ENCODE measurements at places on chromosomes 16 and 17.

- peak; percentile 51 for DNase-seq
Observed at GRCh38 chr17:33976831-33977230, 278.3 kb upstream of the CCL2 start.

GRCh38 chr16:14528306-14528705 is 101.8 kb downstream of the PARN start:
- no peak for DNase-seq

GRCh38 chr17:6212766-6213165 is 142.6 kb downstream of the WSCD1 start:
- peak; percentile 46 for DNase-seq

DNA sequence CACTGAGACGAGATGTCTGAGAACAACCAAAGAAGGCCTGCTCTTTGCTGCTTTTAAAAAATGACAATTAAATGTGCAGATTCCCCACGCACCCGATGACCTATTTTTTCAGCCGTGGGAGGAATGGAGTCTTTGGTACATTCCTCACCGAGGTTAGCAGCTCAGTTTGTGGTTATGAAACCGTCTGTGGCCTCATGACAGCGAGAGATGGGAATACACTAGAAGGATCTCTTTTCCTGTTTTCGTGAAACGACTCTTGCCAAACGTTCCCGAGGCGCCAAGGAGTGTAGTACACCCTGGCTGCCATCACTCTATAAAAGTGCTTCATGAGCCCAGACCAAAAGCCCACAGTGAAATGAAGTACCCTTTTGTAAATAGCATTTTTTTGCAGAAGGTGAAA is 87.8 kb downstream of the CRISPLD2 start:
- DNase-seq: no peak

DNA sequence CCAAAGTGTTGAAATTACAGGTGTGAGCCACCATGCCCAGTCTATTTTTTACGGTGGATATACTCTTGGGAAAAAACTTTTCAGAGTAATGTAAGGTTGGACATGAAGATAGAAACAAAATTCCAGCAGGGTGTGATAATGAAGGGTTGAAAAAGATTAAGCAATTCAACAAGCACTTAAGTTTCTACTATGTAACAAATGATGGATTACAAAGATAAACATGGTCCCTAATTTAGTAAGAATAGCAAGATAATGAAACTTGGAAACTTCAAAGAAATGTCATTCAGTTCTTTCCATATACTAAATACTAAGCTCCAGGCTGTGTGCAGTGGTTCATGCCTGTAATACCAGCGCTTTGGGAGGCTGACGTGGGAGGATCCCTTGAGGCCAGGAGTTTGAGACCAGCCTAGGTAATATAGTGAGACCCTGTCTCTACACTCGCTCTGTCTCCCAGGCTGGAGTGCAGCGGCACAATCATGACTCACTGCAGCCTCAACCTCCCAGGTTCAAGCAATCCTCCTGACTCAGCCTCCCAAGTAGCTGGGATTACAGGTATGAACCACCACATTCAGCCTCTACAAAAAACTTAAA is 31.0 kb downstream of the PSMD12 start:
- no peak for DNase-seq

DNA sequence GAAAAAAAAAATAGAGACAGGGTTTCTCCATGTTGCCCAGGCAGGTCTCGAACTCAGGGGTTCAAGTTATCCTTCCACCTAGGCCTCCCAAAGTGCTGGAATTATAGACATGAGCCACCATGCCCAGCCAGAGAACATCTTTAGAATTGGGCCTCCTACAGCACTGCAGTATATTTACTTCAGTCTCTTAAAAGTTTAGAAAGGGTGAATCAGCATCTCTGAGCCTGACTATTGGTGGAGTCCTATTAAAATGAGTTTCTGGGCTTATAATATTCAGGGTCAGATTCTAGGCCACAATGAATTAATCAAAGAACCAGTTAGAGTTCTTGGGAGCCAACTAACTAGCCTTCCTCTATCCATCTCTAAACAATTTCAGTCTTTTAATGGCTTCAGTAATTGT is 22.8 kb downstream of the TADA2A start:
- no peak for DNase-seq

DNA sequence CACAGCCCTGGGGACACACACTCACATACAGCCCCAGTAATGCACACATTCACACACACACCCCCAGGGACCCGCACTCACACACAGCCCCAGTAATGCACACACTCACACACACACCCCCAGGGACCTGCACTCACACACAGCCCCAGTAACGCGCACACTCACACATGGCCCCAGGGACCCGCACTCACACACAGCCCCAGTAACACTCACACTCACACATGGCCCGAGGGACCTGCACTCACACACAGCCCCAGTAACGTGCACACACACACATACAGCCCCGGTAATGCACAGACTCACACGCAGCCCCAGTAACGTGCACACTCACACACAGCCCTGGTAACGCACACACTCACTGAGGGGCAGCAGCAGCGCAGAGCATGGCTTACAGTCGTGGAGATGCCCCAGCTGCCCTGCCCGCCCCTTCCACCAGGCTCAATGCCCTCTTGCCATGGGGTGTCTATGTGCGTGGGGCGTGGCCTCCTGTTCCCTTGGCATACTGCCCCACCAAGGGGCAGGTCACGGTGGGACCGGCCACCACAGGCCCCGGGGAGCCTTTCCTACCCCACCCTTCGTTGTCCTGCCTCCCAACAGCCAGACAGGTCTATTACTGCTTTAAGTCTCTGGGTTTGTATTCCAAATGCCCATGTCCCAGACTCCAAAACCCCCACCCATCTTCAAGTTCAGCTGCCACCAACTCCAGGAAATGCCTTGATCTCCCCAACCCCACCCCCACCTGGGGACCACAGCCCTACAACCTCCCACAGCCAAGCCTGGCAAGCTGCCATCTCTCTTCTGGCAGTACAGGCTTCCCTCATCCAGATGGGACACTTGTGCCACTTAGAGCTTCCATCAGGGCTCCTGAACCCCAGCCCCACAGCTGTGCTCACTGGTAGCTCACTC is 2.7 kb downstream of the CCDC102A start:
- peak; percentile 51 for DNase-seq

DNA sequence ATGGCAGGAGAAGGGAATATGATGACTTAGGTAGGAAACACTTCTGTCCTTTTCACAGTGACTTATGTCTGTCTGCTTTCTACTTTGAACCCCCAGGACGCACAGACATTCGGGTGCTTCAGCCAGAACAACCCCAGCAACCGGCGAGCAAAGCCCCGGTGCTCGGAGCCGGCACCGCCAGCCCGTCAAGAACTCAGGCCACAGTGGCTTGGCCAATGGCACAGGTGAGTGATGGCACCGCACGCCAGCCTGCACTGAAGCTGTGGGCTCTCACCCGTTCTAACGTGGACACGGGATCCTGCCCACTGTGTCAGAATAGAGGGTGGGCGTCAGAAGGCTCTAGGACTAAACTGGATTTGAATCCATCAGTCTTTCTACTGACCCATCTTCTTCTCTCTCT is 79.4 kb upstream of the CLEC18A start:
- DNase-seq: no peak

GRCh38 chr17:5121186-5121841 is 5.5 kb downstream of the USP6 start:
- no peak for DNase-seq

DNA sequence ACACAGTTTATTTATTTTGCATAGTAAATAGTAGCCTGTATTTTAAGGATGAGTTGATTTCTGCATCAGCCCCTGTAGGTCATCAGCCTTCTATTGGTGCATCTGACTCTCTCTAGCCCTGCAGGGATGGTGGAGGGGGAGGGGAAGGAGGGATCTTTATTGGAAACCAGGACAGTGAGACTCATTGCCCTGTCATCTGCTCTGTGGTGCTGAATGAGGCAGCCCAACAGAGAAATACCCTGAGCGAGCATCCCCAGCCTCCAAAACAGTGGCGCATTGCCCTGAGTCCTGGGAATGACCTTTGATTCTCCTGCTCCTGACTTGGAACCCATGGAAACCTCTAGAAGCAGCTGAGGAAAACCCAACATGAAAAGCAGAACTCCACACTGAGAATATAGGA is 45.5 kb upstream of the STH start:
- DNase-seq: no peak

DNA sequence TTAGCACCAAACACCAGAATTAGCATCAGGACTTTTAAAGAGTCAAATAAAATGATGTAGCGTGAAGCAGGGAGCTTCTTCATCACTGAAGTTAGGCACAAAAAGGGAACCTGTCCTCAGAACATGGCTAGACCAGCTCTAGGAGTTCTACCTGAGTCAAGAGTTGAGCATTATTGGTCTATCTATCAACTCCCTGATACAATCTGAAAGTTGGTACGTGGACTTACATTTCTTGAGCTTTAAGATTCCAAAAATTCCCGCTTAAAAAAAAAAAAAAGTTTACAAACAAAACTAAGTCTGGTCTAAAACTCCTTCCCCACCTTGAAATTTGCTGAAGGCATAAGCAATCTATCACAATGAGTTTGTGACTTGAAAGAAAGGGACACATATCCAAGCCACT is 12.3 kb downstream of the TLE7 start:
- no peak for DNase-seq

DNA sequence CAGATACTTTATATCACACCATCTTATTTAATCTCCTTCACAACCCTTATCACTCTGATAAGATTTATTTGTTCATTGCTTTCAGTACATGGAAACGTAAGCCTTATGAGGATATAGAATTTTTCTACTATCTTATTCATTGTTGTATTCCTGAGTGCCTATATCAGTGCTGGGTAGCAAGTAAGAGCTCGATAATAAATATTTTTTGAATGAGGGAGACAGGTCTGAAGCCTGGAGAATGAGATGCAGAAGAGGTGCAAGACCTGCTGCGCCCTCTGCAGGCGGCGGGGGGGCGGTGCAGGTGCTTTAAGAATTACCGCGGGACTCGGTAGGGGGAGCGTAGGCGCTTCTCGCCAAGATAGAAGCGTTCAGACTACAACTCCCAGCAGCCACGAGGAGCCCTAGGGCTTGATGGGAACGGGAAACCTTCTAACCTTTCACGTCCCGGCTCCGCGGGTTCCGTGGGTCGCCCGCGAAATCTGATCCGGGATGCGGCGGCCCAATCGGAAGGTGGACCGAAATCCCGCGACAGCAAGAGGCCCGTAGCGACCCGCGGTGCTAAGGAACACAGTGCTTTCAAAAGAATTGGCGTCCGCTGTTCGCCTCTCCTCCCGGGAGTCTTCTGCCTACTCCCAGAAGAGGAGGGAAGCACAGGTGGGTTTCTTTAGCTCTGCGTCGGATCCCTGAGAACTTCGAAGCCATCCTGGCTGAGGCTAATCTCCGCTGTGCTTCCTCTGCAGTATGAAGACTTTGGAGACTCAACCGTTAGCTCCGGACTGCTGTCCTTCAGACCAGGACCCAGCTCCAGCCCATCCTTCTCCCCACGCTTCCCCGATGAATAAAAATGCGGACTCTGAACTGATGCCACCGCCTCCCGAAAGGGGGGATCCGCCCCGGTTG is at the start of gene WRAP53:
TSS of gene WRAP53 (plus strand) at position 570 of the 900 bp plus-strand sequence. CDS start at position 742, 172 bp downstream.
- DNase-seq: peak; percentile 100

- peak; percentile 47 for DNase-seq
Observed at GRCh38 chr16:68972720-68973119, 129.4 kb downstream of the TANGO6 start.

- peak; percentile 27 for DNase-seq
Observed at GRCh38 chr17:72373910-72374741, 253.3 kb downstream of the SOX9 start.

All from muscle of leg (tissue), 16 donors.